Neuronal stem cell (in vitro differentiated cells): ENCODE measurements at places on chromosomes 7 and 10.

DNA sequence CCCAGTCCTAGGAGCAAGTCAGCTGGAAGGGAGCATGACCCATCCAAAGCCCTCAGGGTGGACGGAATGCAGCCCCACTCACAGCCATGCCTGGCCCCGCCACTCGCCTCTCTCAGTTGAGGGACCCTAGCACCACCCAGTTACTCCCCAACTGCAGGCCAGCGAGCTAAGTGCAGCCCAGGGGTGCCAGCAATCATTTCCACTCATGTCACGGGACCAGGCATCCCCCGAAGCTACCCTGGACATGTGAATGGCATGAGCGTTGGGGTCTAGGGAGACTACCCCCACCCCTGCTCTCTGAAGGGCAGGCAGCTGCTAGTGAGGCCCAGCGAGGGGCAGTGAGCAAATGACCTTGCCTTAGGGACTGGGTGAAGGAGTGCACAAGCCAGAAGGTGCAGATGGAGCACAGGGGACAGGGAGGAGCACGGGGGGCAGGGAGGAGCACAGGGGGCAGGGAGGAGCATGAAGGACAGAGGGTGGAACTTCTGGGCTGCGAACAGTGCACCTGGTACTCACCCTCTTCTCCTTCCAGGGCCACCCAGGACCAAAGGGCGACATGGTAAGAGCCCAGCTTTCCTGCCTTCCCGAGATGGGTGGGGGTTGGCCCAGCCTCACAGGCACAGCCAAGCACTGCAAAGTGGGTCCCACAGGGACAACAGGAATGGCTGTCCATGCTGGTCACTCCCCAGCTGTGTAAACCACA lies 87.3 kb downstream of the COL13A1 start:
- DNase-seq: no peak

GRCh38 chr10:53079283-53079682 lies 306.7 kb upstream of the MBL2 start:
- no peak for DNase-seq

GRCh38 chr10:98608411-98608810 lies 161.7 kb upstream of the HPS1 start:
- no peak for DNase-seq

DNA sequence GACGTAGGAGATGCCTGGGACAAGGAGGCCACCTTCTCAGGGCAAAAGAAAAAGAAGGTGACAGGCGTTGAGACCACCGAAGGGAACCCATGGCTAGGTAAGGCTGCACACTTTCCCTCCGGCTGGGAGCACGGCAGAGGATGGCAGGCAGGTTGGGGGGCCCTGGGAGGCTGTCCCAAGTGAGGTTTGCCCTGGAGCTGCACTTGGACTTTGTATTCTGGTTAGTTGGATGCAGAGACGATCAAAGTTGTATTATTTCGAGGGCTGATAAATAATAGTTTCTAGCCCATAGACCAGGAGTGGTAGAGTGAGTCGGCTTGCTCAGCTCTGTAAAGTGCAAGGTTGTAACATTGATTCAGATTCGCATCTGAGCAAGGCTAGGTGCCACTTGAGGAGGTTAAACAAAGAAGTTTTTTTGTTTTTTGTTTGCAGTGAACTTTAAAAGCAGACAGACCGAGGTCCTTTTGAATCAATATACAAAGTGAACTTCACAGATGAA lies 608 bp downstream of the ENTPD7 start:
- no peak for DNase-seq

DNA sequence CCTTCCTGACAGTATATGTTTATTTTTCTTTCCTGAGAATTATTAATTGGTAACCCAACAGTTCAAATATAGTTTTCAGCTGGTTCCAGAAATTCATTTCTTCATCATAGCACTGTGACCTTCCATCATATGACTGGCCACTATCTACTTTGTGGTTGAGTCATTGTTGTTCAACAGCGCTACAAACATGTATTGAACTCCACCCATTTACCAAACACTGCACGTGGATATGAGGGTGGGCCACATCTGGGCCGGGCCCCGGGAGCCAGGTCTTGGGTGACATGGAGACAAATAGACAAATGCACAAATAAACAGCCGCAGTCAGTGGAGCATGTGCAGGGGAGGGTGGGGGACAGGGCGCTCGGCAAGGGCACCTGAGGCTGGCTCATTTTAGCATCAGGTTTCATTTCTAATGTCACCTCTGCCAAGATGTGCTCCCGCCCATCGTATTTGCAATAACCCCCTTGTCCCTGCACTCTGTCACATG lies 24.0 kb upstream of the EEPD1 start:
- DNase-seq: no peak

- DNase-seq: no peak
These were observed 5.8 kb upstream of the AMZ1 start for GRCh38 chr7:2681929-2682799.
